ENCODE measurements at places on chromosomes 13 and 19.

GRCh38 chr19:33376423-33376822 lies 2.9 kb downstream of the CEBPG start:
- H3K4me1 ChIP-seq: peaks cover 19% of the 10 kb centered on the region
- H3K27ac ChIP-seq: peak overlapping the region; percentile 15
- no peaks in the 10 kb centered on the region for H3K27me3 ChIP-seq
- no peak overlapping the region for H3K4me3 ChIP-seq
- peak; percentile 82 for DNase-seq
- H3K36me3 ChIP-seq: peaks cover 15% of the 10 kb centered on the region

DNA sequence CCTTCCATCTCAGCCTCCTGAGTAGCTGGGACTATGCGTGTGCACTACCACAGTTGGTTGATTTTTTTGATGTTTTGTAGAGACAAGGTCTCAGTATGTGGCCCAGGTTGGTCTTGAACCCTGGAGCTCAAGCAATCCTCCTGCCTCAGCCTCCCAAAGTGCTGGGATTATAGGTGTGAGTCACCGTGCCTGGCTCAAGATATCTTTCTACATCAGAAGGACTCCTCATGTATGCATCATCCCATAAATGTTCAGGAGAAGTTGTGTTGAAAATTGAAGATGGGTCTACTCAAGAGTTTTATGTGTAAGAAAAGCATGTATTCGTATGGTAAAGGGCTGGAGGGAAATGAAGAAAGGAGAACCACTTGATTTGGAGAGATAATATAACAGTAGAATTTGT lies 71.8 kb upstream of the STK24 start:
- H3K27ac ChIP-seq: no peak overlapping the region
- H3K36me3 ChIP-seq: no peaks in the 10 kb centered on the region
- no peak overlapping the region for H3K4me3 ChIP-seq
- H3K4me1 ChIP-seq: no peaks in the 10 kb centered on the region
- DNase-seq: no peak

DNA sequence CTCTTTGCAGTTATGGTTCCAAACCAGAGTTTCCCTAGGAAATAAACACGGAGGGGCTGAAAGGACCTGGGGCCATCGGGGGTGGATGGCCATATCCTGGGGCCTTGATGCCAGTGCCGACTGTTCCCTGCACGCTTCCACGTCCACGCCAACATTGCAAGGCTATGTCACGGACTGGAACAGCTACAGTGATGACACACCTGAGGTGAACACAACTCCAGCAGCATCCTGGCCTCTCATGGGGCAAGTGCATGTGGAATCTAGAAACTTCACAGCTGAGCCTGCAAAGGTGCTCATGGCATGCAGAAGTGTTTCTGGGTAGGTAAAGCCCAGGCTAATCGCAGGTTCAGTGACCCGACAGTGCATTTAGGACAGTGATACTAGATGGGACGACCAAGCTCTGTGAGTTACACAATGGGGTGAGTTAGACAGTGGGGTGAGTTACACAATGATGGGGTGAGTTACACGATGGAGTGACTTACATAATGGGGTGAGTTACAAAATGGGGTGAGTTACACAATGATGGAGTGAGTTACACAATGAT lies 52.0 kb upstream of the GAS6 start:
- no peak for DNase-seq
- no peaks in the 10 kb centered on the region for H3K36me3 ChIP-seq
- H3K27me3 ChIP-seq: no peaks in the 10 kb centered on the region
- no peak overlapping the region for H3K4me3 ChIP-seq

DNA sequence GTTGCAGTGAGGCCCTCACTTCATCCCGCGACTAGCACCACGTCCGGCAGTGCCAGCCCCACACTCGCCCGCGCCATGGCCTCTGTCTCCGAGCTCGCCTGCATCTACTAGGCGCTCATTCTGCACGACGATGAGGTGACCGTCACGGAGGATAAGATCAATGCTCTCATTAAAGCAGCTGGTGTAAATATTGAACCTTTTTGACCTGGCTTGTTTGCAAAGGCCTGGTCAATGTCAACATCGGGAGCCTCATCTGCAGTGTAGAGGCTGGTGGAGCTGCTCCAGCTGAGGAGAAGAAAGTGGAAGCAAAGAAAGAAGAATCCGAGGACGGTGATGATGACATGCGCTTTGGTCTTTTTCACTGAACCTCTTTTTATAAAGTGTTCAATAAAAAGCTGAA lies 48.6 kb downstream of the NLRP12 start:
- H3K36me3 ChIP-seq: no peaks in the 10 kb centered on the region
- H3K27ac ChIP-seq: no peak overlapping the region
- no peaks in the 10 kb centered on the region for H3K27me3 ChIP-seq
- H3K4me3 ChIP-seq: no peak overlapping the region
- no peak for DNase-seq
- no peaks in the 10 kb centered on the region for H3K4me1 ChIP-seq

- H3K27me3 ChIP-seq: no peaks in the 10 kb centered on the region
- no peaks in the 10 kb centered on the region for H3K4me1 ChIP-seq
- peak within 1 kb of the TSS; percentile 68 for H3K4me3 ChIP-seq
- peak within 1 kb of the TSS; percentile 58 for H3K27ac ChIP-seq
- H3K36me3 ChIP-seq: no peaks in the 10 kb centered on the region
These were observed at the start of gene WDR87 for GRCh38 chr19:37905946-37906868. WDR87 (minus strand) TSS chr19:37906594; CDS start chr19:37898239, 8,355 bp downstream.

GRCh38 chr13:30807392-30807791 lies 72.0 kb downstream of the ALOX5AP start:
- DNase-seq: no peak
- H3K27ac ChIP-seq: no peak overlapping the region
- no peaks in the 10 kb centered on the region for H3K4me1 ChIP-seq
- no peaks in the 10 kb centered on the region for H3K27me3 ChIP-seq
- no peaks in the 10 kb centered on the region for H3K36me3 ChIP-seq

DNA sequence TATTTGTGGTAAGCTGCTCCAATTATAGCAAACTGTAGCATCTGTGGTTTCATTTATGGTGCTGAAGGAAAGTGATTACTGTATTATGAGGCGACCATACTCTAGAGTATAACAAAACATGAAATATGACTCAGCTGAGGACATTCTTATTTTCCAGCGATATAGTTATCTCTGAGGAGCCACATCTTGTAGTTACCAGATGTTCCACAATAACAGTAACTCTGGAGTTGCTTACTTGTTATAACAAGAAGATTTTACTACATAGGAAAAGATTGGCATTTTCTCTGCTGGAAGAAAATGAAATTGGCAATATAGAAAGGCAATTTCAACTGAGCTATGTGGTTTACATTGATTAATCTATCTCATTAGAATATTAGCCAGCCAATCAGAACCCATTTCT lies 1634.2 kb downstream of the PCDH9 start:
- no peak for DNase-seq
- H3K27me3 ChIP-seq: no peaks in the 10 kb centered on the region
- no peaks in the 10 kb centered on the region for H3K4me1 ChIP-seq
- no peaks in the 10 kb centered on the region for H3K36me3 ChIP-seq

DNA sequence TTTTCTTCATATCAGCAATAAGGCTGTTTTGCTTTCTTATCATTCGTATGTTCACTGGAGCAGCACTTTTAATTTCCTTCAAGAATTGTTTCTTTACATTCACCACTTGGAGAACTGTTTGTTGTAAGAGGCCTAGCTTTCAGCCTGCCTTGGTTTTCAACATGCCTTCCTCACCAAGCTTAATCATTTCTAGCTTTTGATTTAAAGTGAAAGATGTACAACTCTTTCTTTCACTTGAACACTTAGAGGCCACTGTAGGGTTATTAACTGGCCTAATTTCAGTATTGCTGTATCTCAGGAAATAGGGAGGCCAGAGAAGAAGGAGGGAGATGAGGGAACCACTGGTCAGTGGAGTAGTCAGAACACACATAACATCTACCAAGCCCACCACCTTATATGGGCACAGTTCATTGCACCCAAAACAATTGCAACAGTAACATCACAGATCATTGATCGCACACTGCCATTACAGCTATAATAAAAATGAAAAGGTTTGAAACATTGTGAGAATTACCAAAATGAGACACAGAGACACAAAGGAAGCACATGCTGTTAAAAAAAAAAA lies 181.4 kb upstream of the TUBA3C start:
- DNase-seq: no peak
- H3K4me3 ChIP-seq: no peak overlapping the region
- H3K4me1 ChIP-seq: no peaks in the 10 kb centered on the region
- no peaks in the 10 kb centered on the region for H3K36me3 ChIP-seq
- H3K27me3 ChIP-seq: no peaks in the 10 kb centered on the region
- no peak overlapping the region for H3K27ac ChIP-seq

- H3K4me3 ChIP-seq: no peak overlapping the region
- H3K36me3 ChIP-seq: no peaks in the 10 kb centered on the region
- H3K27me3 ChIP-seq: no peaks in the 10 kb centered on the region
- DNase-seq: no peak
- H3K4me1 ChIP-seq: peaks cover 15% of the 10 kb centered on the region
These were observed 6.5 kb upstream of the LTBP4 start for GRCh38 chr19:40594657-40595091.

- no peak overlapping the region for H3K4me3 ChIP-seq
- no peaks in the 10 kb centered on the region for H3K36me3 ChIP-seq
- no peaks in the 10 kb centered on the region for H3K4me1 ChIP-seq
- H3K27ac ChIP-seq: no peak overlapping the region
These were observed 298.3 kb upstream of the DACH1 start for GRCh38 chr13:72165276-72165675.

DNA sequence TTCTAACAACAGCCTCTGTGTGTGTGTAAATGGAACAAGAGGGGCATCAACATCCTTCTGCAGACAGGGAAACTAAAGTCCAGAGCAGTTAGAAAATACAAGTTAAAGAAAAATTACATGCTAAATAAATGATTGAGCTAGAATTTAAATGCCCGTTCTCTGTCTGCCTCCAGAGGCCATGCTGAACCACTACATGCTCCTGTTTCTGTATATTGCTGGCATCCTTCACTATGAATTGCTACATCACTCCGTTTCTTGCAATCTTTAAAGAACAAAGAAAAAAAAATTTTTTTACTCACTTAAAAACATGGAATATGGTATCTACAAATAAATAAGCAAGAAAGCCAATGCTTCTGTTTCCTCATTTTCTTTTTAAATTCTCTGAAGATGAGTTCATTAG lies 47.9 kb downstream of the DCT start:
- no peaks in the 10 kb centered on the region for H3K4me1 ChIP-seq
- no peaks in the 10 kb centered on the region for H3K27me3 ChIP-seq
- no peak overlapping the region for H3K4me3 ChIP-seq

GRCh38 chr19:11257846-11258380 lies 4.4 kb downstream of the DOCK6 start:
- H3K4me3 ChIP-seq: no peak overlapping the region
- DNase-seq: no peak
- H3K4me1 ChIP-seq: peaks cover 4% of the 10 kb centered on the region
- H3K27ac ChIP-seq: no peak overlapping the region
- H3K36me3 ChIP-seq: peaks cover under 1% of the 10 kb centered on the region

GRCh38 chr19:34484328-34484727 lies 2.8 kb downstream of the WTIP start:
- no peaks in the 10 kb centered on the region for H3K36me3 ChIP-seq
- no peak for DNase-seq
- no peaks in the 10 kb centered on the region for H3K27me3 ChIP-seq
- H3K27ac ChIP-seq: peak overlapping the region; percentile 33
- H3K4me3 ChIP-seq: peak overlapping the region; percentile 19

DNA sequence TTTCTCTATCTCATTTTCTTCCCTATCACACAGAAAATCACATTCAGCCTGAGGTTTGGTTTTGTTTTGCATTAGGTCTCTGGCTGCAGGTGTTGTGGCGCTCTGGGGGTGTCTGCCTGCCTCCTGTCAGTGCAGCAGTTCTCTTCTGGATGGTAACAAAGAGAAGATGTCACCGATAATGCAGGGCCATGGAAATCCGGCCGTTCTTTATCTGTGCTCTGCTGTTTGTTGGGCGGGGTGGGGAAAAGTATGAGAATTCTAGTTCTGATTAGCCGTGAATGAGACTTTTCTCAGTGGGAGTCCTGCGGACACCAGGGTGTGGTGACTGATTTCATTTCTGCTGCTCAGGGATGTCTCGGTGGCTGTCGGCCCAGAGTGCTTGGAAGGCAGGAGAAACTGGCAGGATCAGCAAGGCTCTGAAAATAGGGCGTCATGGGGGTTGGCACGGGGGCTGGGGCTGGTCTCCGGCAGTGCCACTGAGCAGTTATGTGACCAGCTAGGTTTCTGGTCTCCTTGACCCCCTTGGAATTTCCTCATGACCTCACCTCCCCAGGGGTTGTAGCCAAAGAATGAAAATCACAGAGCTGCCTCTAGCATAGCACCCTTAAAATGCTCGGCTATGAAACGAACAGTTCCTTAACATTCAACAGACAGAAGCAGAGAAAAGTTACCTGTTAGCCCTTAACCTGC lies 5.0 kb downstream of the RNF113B start:
- H3K27me3 ChIP-seq: no peaks in the 10 kb centered on the region
- H3K36me3 ChIP-seq: no peaks in the 10 kb centered on the region
- H3K27ac ChIP-seq: peak overlapping the region; percentile 20
- no peak for DNase-seq
- H3K4me3 ChIP-seq: no peak overlapping the region
- peaks cover 3% of the 10 kb centered on the region for H3K4me1 ChIP-seq

DNA sequence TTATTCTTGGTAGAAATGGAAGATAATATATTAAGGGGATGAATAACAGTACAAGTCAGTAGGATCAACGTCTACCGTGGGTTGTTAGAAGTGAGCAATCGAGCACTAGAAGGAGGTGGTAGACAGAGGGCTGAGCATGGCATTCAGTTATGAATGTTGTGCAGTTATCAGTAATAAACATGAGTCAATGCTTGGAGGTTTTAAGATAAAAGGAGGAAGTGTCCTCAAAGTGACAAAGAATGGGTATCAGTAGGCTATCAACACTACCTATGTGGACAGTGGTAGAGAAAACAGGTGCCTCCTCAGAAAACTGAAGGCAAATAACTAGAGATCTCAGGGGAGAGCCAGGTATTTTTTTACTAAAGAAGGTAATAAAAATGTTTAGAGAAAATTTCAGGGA lies 1607.0 kb downstream of the PCDH9 start:
- no peak for DNase-seq
- H3K4me3 ChIP-seq: no peak overlapping the region
- no peak overlapping the region for H3K27ac ChIP-seq
- H3K27me3 ChIP-seq: no peaks in the 10 kb centered on the region

DNA sequence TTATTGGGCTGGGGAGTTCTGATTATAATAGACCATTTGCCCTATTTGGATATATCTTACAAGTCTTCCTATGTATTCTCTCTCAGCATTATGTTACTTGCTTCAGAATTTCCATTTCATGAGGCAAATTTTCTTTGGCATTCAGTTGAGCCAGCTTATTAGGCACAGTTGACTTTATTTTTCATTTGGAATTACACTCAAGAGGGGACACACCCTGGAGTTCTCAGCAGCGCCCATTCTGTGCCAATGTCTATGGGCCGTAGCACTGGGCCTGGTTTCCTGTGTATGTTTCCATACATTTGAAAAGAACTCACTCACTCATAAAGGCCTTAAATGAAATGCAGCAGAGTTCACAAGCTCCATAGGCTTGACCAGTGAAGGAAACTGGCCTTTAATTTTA lies 138.5 kb downstream of the KLF12 start:
- no peak for DNase-seq
- H3K4me3 ChIP-seq: no peak overlapping the region
- peak overlapping the region; percentile 0 for H3K27ac ChIP-seq
- no peaks in the 10 kb centered on the region for H3K27me3 ChIP-seq
- H3K36me3 ChIP-seq: no peaks in the 10 kb centered on the region
- H3K4me1 ChIP-seq: peaks cover 3% of the 10 kb centered on the region

GRCh38 chr13:45108716-45109101 lies 11.6 kb upstream of the GTF2F2 start:
- H3K4me3 ChIP-seq: no peak overlapping the region
- H3K36me3 ChIP-seq: no peaks in the 10 kb centered on the region
- H3K27ac ChIP-seq: no peak overlapping the region
- no peaks in the 10 kb centered on the region for H3K27me3 ChIP-seq
- no peaks in the 10 kb centered on the region for H3K4me1 ChIP-seq
